G401 (cell line): ENCODE measurements at places on chromosomes 3 and 15. TPM values are rescaled to one million over a fixed set of nuclear protein-coding genes. Genes with fewer than 3 reads are reported as not detected.

Gene TMEM108
- not detected in 2 replicates for total RNA-seq

GRCh38 chr15:84816694-84817465 lies at the start of gene ALPK3:
TSS of gene ALPK3 (plus strand) at chr15:84817356. CDS start at chr15:84817453, 97 bp downstream.
- no peak for DNase-seq

Gene ISG20
- total RNA-seq: 6.6 and 12.5 TPM in 2 replicates

DNA sequence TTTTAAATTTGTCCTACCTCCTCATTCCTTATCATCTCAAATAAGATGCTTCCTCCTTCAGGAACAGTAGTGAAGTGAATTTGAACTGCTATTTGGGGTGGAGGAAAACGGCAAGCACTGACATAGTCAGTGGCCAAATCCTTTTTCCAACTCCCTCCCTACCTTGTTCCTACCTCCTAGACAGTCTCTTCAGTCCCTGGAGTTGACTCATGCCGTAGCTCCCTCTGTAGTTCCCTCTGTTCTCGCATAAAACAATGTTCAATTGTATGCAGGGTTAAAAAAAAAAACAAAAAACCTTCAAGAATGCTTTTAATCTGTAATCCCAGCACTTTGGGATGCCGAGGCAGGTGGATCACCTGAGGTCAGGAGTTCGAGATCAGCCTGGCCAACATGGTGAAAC lies 1.4 kb downstream of the UBR1 start:
- no peak for DNase-seq
